ENCODE measurements at places on chromosomes 4 and X.

- no peak overlapping the region for H3K27ac ChIP-seq
- H3K36me3 ChIP-seq, result no peaks in the 10 kb centered on the region
- H3K27me3 ChIP-seq, result no peaks in the 10 kb centered on the region
- DNase-seq, result no peak
- H3K4me1 ChIP-seq, result no peaks in the 10 kb centered on the region
Measured at GRCh38 chr4:164023214-164023613, 528.7 kb downstream of the TMA16 start.

DNA sequence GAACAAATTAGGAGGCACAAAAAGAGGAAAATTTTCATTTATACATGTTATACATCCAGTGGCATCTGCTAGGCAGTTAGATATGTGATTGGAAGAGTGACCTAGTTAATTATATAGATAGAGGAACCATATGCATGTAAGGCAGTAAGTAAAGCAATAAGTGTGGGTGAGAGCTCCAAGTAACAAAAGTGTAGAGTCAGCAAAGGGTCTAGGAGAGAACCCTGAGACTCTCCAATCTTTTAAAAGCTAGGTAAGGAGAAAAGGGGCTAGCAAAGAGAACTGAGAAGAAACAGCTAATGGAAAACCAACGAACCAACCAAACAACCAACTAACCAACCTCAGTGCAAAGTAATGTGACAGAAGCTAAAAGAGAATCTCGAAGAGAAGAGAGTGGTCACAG is 3.8 kb upstream of the CFAP299 start:
- peaks cover 10% of the 10 kb centered on the region for H3K4me1 ChIP-seq
- peaks cover 22% of the 10 kb centered on the region for H3K27me3 ChIP-seq
- H3K4me3 ChIP-seq, result no peak overlapping the region

DNA sequence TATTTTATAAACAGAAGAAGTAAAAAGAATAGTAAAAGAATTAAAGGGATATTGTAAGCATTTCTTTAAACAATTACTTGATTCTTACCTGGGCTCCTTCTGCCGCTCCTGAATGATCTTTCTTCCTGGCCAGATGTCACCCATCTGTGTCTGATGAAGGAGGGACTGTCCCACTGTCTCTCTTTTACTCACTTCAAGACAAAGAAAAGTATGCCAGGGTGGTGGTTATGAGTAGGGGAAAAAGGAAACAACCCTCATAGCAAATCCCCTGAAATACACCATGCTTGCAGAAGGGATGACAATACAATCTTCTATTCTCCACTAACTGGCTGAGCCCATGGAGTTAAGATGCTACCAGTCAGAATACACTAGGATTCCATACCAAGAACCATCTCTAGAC is 31.1 kb downstream of the SYTL4 start:
- H3K27ac ChIP-seq, result no peak overlapping the region
- DNase-seq, result no peak
- no peaks in the 10 kb centered on the region for H3K4me1 ChIP-seq
- no peaks in the 10 kb centered on the region for H3K36me3 ChIP-seq
- no peak overlapping the region for H3K4me3 ChIP-seq

DNA sequence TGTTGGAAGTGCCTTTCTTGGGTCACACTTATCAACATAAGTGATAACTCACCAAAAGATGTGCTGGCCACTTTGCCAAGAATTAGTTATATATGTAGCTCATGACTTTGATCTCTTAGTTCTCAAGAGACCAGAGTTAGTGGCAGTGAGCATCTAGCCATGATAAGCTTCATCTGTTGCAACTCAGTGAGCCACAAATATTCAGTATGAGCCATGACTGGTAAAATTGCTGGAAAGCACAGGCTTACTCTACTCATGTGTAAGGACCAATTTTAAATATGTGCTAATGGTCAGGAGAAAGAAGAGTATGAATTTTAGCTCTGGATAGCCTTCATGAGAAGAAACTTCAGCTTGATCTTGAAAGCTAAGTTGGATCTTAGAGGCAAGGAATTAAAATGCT is 59.4 kb upstream of the TLL1 start:
- no peak overlapping the region for H3K27ac ChIP-seq
- DNase-seq, result no peak
- no peak overlapping the region for H3K4me3 ChIP-seq
- H3K36me3 ChIP-seq, result no peaks in the 10 kb centered on the region
- H3K4me1 ChIP-seq, result no peaks in the 10 kb centered on the region
- H3K27me3 ChIP-seq, result no peaks in the 10 kb centered on the region

DNA sequence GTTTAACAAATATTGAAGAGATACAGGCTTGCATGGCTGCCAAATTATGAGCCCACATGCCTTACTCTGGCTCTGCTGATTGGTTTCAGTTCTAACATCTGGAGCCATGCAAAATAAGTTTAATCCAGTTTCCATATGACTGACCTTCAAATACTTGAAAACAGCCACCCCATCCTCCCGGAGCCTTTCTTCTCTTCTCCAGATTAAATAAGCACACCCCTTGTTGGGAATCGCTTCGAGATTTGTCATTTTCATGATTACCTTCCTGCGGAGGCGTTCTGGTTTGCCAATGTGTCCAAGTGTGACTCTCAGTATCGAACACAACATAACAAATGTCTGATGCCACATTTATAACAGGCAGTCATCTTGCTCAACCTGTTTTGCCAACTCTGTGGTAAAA is 101.6 kb upstream of the JADE1 start:
- H3K27me3 ChIP-seq, result no peaks in the 10 kb centered on the region
- no peak overlapping the region for H3K4me3 ChIP-seq
- H3K4me1 ChIP-seq, result peaks cover 5% of the 10 kb centered on the region
- DNase-seq, result no peak
- H3K36me3 ChIP-seq, result no peaks in the 10 kb centered on the region

GRCh38 chr4:138078751-138079520 is 163.2 kb downstream of the SLC7A11 start:
- H3K27me3 ChIP-seq, result no peaks in the 10 kb centered on the region
- no peaks in the 10 kb centered on the region for H3K4me1 ChIP-seq
- DNase-seq, result no peak
- no peak overlapping the region for H3K27ac ChIP-seq
- no peak overlapping the region for H3K4me3 ChIP-seq
